Osteocyte (in vitro differentiated cells): ENCODE measurements at places on chromosomes 12 and 14. TPM values are rescaled to one million over a fixed set of nuclear protein-coding genes. Genes with fewer than 3 reads are reported as not detected.

KRT75 gene
- total RNA-seq, result not detected in 2 replicates

CD163L1 gene
- 1.8 TPM in 2 replicates for total RNA-seq

SPRYD3 gene
- total RNA-seq, result 28.3 and 29.0 TPM in 2 replicates

CLECL1 gene
- total RNA-seq, result not detected in 2 replicates

RND1 gene
- 0.89 and 1.0 TPM in 2 replicates for total RNA-seq

ARHGAP9 gene
- 1.5 and 2.1 TPM in 2 replicates for total RNA-seq

NDUFA12 gene
- total RNA-seq, result 74.3 and 77.8 TPM in 2 replicates

L2HGDH gene
- 4.2 and 6.5 TPM in 2 replicates for total RNA-seq

BIN2 gene
- total RNA-seq, result not detected in 2 replicates

TPH2 gene
- not detected in 2 replicates for total RNA-seq

STON2 gene
- not detected in 2 replicates for total RNA-seq

CELA1 gene
- not detected in 2 replicates for total RNA-seq

KRT79 gene
- not detected in 2 replicates for total RNA-seq

PTPN21 gene
- 30.0 and 33.8 TPM in 2 replicates for total RNA-seq

NR4A1 gene
- total RNA-seq, result 6.7 and 13.0 TPM in 2 replicates

DAO gene
- total RNA-seq, result not detected in 2 replicates

DNAJC22 gene
- 0.55 and 0.99 TPM in 2 replicates for total RNA-seq

ADGRD1 gene
- total RNA-seq, result 1.0 and 1.5 TPM in 2 replicates

THAP2 gene
- 5.0 and 5.1 TPM in 2 replicates for total RNA-seq

KCNA5 gene
- total RNA-seq, result not detected in 2 replicates

LRR1 gene
- 7.4 and 8.1 TPM in 2 replicates for total RNA-seq

SAMD15 gene
- total RNA-seq, result 1.9 and 2.2 TPM in 2 replicates

DPF3 gene
- 5.3 and 5.8 TPM in 2 replicates for total RNA-seq

BCAT1 gene
- 155 and 167 TPM in 2 replicates for total RNA-seq

NINJ2 gene
- 1.3 and 2.3 TPM in 2 replicates for total RNA-seq
